ENCODE measurements at places on chromosomes 7 and 10. TPM values are rescaled to one million over a fixed set of nuclear protein-coding genes. Genes with fewer than 3 reads are reported as not detected.

The SEMA4G gene
- total RNA-seq = 4.3 TPM

The LRRC17 gene
- 22.3 TPM for total RNA-seq

The ADAM22 gene
- 5.4 TPM for total RNA-seq

- no peak overlapping the region for H3K4me3 ChIP-seq
- no peak overlapping the region for H3K27ac ChIP-seq
- H3K27me3 ChIP-seq = no peaks in the 10 kb centered on the region
- no peaks in the 10 kb centered on the region for H3K4me1 ChIP-seq
- DNase-seq = no peak
- H3K36me3 ChIP-seq = no peaks in the 10 kb centered on the region
Observed at GRCh38 chr7:38656968-38657367, 25.8 kb upstream of the AMPH start.

GRCh38 chr7:83271212-83272099 is 108.8 kb upstream of the PCLO start:
- no peaks in the 10 kb centered on the region for H3K36me3 ChIP-seq
- H3K27me3 ChIP-seq = no peaks in the 10 kb centered on the region
- H3K4me3 ChIP-seq = no peak overlapping the region
- H3K27ac ChIP-seq = no peak overlapping the region

- no peaks in the 10 kb centered on the region for H3K36me3 ChIP-seq
- H3K4me1 ChIP-seq = no peaks in the 10 kb centered on the region
- DNase-seq = no peak
- no peak overlapping the region for H3K4me3 ChIP-seq
- no peak overlapping the region for H3K27ac ChIP-seq
Observed at GRCh38 chr10:1696106-1696505, 41.2 kb downstream of the ADARB2 start.

DNA sequence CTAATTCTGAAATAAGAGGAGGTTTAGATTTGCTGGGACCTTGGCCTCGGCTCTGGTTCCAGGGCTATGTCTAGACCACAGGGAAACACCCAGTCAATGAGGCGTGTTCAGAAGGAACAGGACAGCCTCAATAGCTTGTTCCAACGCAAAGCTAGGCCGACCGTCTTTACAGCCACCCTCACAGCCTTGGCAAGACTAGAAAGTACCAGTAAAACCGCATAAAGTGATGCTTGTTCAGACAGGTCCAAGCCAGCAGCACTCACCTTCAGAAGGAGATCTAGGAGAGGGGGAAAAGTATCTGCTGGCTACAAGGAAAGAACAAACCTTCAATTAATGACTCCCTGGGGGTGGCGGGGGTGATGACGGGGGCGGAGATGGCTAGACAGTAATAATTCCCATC is 50.1 kb upstream of the LMTK2 start:
- H3K27ac ChIP-seq = no peak overlapping the region
- no peaks in the 10 kb centered on the region for H3K27me3 ChIP-seq
- H3K4me1 ChIP-seq = no peaks in the 10 kb centered on the region
- H3K36me3 ChIP-seq = no peaks in the 10 kb centered on the region
- DNase-seq = no peak

DNA sequence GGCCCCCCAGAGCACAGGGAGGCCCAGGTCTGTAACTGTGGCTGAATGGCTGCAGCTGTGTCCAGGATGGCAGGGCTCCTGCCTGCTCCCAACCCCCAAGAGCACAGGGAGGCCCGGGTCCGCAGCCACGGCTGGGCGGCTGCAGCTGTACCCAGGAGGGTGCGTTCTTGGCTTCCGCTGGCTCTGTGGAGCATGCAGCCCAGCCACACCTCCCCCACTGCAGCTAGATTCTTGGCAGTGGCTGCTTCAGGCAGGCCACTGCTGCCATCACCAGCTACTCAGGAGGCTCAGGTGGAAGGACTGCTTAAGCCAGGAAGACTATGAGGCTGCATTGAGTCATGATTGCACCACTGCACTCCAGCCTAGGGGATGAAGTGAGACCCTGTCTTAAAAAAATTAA is 27.9 kb downstream of the C7orf25 start:
- H3K4me3 ChIP-seq = no peak overlapping the region
- peaks cover 8% of the 10 kb centered on the region for H3K4me1 ChIP-seq
- no peaks in the 10 kb centered on the region for H3K27me3 ChIP-seq
- no peak overlapping the region for H3K27ac ChIP-seq

- DNase-seq = no peak
- H3K27me3 ChIP-seq = no peaks in the 10 kb centered on the region
- no peaks in the 10 kb centered on the region for H3K36me3 ChIP-seq
- H3K27ac ChIP-seq = no peak overlapping the region
Observed at GRCh38 chr10:130409331-130409730, 273.1 kb downstream of the GLRX3 start.

DNA sequence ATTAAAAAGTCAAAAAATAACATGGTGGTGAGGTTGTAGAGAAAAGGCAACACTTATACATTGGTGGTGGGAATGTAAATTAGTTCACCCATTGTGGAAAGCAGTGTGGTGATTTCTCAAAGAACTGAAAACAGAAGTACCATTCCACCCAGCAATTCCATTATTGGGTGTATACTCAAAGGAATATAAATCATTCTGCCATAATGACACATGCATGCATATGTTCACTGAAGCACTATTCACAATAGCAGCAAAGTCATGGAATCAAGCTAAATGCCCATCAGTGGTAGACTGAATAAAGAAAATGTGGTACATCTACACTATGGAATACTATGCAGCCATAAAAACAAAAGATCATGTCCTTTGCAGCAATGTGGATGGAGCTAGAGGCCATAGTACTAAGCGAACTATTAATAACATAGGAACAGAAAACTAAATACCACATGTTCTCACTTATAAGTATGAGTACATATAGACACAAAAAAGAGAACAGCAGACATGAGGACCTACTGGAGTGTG is 66.1 kb upstream of the MKLN1 start:
- H3K4me3 ChIP-seq = no peak overlapping the region
- H3K36me3 ChIP-seq = no peaks in the 10 kb centered on the region
- no peaks in the 10 kb centered on the region for H3K27me3 ChIP-seq
- no peaks in the 10 kb centered on the region for H3K4me1 ChIP-seq
